ENCODE measurements at places on chromosomes 7 and 10.

DNA sequence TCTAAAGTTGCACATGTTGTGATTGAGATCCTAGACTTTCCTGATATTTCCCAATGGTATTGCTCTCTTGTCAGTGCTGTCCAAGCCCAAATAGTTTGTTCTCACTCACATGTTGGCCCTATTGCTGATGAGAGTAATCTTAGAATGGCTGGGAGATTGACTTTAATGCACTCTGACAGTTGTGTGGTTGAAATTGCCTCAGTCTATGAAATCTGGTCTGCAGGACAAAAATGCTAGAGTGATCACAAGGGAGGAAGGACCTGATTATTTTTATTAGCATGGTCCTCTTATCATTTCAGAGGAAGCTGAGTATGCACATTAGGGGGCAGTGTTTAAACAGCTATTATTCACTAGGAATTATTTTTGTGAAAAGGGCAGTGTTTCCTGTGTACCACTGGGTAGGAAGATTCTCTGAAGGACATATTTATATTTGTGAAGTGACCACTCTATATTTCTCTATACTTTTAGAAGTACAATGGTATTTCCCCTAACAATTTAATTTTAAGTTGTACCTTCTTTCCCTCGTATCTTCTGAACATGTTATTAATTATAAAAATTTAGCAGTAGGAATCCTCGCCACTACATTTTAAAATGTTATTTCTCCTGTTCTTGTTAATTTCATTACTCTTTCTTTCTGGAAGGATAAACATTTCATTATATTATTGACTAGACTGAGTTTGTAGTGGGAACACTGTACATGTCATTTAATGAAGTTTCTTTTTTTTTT lies 64.4 kb downstream of the SUGCT start:
- DNase-seq, result peak; percentile 83

DNA sequence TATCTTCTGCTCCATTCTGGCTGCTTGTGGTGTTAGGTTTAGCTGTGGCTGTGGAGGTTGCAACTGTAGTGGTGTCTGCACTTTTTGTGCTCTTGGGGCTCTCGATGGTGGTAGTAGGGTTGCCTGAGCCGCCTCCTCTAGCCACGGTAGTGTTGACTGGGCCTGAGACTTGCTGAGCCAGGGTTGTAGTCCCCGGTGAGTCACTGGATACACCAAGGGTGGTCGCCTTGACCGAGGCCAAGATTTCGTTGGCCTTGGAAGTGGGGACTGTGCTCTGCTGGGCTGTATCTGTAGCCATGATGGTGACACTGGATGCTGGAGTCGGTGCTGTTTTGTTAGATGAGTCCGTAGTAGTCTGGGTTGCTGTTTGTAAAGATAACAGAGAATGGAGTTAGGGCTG lies 45.4 kb downstream of the PODXL start:
- DNase-seq, result no peak

GRCh38 chr10:125149036-125149679 lies 11.2 kb downstream of the CTBP2 start:
- DNase-seq, result peak; percentile 72

- no peak for DNase-seq
These were observed 119.2 kb downstream of the ADCYAP1R1 start for GRCh38 chr7:31171216-31171785.

- no peak for DNase-seq
These were observed 1.4 kb upstream of the RBP3 start for GRCh38 chr10:47346581-47347302.

DNA sequence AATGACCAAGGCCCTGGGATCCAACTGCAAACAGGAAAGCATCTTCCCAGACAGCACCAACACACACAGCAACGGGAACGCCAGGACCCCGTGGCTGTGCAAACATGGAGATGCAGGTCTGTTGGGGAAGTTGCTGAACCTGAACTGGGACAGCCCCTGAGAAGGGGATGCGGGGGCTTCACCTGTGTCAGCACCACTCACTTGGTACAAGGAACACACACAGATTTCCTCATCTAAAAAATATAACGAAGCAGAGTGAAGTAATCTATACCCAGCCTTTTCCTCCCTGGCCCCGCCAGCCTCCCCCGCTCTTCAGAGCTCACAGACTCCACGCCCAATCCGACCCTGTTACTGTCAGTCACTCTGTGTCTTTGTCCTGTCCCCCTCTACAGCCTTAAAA lies 93.0 kb downstream of the PTPRN2 start:
- DNase-seq, result no peak

DNA sequence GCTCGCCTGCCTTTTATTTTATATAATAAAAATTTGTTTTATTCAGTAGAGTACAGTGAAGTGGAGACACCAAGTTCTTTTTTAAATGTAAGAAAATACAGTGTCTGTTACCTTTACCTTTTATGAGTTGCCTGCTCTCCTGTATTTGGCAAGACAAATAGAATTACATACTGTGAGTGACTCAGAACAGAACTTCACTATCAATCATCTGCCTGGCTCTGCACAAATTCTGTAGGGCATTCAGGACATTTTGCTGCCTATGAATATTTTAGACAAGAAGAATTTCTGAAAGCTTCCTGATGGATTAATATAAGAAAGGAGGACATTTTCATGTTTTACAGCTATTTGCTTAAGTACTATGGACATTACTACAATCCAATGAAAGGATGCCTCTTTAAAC lies 135.4 kb upstream of the PHF14 start:
- no peak for DNase-seq

DNA sequence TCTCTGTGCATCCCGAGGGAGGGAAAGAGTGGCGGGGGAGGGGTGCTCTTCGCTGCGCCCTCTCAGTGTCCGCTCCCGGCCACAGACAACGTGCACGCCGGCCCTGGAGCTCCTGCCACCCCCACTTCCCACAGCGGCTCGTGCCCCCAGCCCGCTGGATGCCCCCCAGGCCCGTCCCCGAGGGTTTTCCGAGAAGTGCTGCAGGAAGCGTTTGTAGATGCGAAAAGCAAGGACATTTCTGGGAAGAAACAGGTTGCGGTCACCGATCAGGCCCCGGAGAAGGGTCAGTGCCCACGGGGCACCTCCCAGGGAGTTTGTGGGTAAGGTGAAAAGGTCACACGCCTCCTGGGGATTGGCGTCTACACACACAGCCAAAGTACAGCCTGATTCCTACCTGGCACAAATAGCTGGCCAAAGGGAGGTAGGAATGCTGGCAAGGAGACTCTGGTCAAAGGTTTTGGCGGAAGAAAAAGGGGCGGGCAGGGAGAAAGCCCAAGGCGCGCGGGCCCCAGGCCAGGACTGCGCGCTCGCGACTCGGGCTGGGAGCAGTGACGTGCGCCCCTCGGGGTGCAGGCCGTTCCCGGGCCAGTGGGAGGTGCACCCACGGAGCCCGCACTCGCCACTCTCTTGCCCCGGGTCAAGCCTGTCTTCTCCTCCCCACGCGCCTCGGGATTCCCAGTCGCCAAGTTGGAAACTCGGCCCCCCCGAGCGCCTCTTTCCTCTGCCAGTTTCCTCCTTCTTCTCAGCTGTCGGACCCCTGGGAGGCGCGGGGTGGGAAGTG lies 1.5 kb upstream of the NRP1 start:
- DNase-seq, result peak; percentile 69

DNA sequence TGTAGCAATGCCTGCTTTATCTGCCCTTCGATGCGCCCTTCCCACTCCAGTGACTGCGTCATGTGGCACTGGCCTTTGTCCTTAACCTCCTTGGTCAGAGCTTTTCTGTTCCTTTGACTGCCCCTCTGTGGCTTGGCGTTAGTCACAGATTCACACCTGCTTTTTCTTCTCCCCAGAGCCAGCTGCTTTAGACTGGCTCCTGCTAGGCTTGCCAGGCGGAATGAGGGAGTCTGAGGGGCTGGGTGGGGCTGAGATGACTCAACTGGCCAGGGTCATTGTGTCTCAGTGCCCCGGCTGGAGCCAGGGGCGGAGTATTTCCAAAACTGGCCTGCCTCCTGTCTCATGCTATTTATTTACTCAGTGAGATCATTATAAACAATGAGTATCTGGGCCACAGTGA lies 194.1 kb downstream of the EMX2 start:
- no peak for DNase-seq

- no peak for DNase-seq
These were observed 43.2 kb downstream of the KCNMA1 start for GRCh38 chr10:77594471-77594783.

GRCh38 chr10:6097063-6097462 lies 8.2 kb downstream of the RBM17 start:
- no peak for DNase-seq

- DNase-seq, result no peak
These were observed 354.8 kb upstream of the CELF2 start for GRCh38 chr10:10662716-10663408.

DNA sequence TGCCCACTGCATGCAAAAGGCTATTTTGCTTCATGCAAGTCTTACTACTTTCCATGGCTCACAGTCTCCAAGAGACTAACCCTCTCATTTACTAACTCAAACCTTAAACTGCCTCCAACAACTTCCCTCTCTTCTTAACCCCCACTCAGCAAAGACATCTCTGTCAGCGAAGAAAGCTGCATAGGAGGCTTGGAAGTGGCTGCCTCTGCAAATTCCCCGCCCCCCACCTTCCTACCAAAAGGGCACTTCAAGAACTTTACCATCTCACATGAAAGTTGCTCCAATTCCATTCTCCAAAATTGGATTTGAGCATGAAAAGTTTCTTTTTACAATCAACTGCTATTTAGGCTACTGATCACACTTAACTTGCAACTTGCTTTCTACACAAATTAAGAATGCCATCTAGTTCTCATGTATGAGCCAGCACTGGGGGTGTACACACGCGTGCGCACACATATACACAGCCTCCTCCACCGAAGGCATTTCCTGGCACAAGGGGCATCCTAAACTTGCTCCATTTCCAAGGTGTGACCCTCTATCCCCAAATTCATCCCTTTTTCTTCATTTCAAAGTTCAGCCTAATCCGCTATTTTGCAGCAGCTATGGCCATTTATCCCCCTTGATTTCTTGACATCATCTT lies 1.8 kb downstream of the CCDC6 start:
- no peak for DNase-seq

GRCh38 chr10:86339226-86339865 lies 27.2 kb downstream of the GRID1 start:
- DNase-seq, result no peak

DNA sequence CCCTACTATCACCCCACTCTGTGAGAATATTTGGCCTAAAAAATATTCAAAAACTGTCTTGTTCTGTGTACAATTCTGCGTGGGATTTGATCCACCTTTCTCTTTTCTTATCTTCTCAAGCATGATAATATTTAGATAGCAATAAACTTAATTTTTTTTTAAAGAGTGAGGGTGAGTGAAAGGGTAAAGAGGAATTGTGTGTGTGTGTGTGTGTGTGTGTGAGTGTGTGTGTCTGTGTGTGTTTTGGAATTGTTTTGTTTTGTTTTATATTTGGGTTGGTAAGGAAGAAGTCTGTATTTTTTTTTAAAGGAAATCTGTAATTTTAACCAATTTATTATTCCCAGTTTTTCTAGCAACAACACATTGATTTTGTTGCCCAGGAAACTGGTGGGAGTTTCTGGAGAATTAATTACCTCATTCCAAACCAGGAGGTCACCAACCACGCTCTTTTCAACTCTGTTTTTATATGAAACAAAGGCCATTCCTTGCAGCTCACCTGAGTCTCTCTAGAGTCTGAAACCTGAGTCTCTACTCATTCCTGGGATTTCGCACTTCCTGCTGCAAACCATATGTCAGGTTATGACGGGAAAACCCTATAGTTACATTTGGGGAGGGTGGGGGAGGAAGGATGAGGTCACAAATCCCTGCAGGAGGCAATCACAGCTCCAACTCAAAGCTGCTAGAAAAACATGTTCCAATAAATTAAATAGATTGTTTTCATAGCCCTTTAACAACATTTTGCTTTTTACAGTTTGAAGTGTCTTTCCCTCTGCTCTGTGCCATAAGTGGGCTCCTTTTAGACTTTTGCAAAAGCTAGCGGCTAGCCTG lies 38.1 kb upstream of the XPNPEP1 start:
- peak; percentile 63 for DNase-seq

GRCh38 chr7:24965831-24966708 lies 13.9 kb downstream of the OSBPL3 start:
- no peak for DNase-seq

DNA sequence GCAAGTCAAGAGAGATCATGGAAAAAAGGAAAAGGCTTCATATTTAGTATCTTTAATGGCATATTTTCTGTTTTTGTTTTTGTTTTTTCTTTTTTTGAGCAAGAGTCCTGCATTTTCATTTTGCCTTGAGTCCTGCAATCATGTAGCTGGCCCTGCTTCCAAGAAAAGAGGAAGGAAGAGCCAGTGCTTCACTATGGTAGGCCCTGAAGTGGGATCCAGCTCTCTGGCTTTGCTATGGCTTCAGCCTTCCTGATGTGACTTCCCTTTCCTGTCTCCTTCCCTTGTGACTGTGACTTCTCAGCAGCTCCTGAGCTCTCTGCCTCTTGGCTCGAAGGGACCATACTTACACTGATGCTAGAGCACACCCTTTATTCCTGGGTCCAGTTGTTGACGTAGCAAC lies 512.3 kb downstream of the INHBA start:
- no peak for DNase-seq

- no peak for DNase-seq
These were observed 38.8 kb downstream of the CAPZA2 start for GRCh38 chr7:116901143-116901542.

DNA sequence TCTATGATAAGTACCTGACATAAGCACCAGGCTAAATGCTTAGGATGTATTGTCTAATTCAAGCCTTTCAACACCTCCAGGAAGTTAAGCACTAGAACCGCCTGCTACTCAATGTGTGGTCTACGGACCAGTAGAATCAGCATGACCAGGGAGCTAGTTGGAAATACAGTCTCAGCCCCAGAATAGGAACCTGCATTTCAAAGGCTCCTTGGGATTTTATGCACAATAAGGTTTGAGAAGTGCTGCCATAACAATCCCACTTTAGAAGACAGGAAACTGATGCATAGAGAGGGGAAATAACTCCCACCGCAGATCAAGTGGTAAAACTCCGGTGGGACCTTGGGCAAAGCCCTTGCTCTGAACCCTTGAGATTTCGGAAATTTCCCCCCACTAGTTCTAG lies 8.8 kb upstream of the DUSP5 start:
- DNase-seq, result no peak

GRCh38 chr10:343231-344220 lies 208.3 kb downstream of the ZMYND11 start:
- no peak for DNase-seq

DNA sequence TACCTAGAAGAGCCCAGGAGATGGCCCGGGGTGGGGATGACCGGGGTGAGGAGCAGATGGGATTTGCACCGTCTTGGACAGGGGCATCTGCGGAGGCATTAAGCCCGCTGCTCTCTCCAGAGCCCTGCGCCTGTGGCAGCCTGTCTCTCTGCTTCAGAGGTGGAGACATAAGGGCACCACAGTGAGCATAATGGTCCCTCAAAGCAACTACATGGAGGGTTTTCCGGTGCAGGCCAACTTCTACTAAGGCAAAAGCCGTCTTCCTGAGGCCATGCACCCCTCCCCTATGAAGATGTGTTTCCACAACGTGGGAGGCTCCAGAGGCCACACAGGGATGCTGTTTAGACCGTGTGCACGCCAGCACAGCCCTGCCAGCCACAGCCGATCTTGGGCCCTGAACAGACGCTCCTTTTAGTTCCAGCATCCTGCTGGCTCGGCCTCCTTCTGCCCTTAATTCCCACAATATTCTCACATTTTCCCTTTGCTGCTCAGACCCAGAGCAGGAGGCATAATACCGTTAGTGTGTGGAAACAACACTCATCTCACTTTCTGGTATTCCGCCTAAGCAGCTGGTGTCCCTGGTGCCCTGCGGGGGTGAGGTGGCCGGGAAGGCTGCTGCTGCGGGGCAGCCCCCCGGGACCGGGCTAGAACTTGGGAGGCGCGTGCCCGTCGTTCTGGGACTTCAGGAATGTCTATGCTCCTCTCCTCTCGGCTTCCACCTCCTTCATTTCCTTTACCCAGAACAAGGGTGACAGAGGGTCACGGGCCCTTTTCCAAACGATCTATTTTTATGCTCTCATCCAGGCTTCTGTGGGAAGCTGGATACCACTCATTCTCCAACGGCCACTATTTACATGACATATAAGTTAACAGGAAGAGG lies 266.9 kb downstream of the TNS3 start:
- peak; percentile 69 for DNase-seq
